ENCODE measurements at places on chromosomes 7 and 10.

DNA sequence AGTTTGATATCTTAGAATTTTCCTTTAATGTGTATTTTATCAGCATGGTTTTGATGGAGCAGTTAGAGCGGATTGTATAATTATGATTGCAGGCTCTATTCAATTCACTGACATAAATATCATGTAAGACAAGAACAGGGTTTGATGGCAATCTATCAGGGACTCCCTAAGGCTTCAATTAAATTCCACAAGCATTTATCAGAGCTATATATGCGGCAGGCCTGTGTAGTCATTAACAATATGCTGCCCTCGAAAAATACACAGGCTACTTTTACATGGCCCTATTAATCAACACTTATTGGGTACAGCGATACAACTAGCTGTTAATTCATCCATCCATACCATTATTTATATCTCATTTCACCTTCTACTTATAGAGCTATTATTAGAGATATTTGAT is 358.1 kb upstream of the TPK1 start:
- DNase-seq: no peak

- DNase-seq: peak; percentile 4
These were observed at the start of gene LLCFC1 for GRCh38 chr7:142939226-142939910. TSS of gene LLCFC1 (plus strand) at chr7:142939484. CDS start at chr7:142939622, 138 bp downstream.

- DNase-seq: no peak
These were observed 7.7 kb downstream of the AGR3 start for GRCh38 chr7:16874066-16874465.

GRCh38 chr7:30935569-30935877 is 23.9 kb downstream of the AQP1 start:
- DNase-seq: no peak

GRCh38 chr10:586151-586550 is 103.3 kb downstream of the DIP2C start:
- no peak for DNase-seq

Data from activated CD4-positive, alpha-beta T cell treated with anti-CD3 and anti-CD28 coated beads for 4 hours (primary cell).